ENCODE measurements at places on chromosomes 13 and 19. TPM values are rescaled to one million over a fixed set of nuclear protein-coding genes. Genes with fewer than 3 reads are reported as not detected.

GRCh38 chr19:48060381-48060780, 16.5 kb upstream of the CABP5 start:
- no peaks in the 10 kb centered on the region for H3K4me1 ChIP-seq
- no peak overlapping the region for H3K27ac ChIP-seq
- H3K4me3 ChIP-seq: no peak overlapping the region
- DNase-seq: no peak
- peaks cover 15% of the 10 kb centered on the region for H3K36me3 ChIP-seq

DNA sequence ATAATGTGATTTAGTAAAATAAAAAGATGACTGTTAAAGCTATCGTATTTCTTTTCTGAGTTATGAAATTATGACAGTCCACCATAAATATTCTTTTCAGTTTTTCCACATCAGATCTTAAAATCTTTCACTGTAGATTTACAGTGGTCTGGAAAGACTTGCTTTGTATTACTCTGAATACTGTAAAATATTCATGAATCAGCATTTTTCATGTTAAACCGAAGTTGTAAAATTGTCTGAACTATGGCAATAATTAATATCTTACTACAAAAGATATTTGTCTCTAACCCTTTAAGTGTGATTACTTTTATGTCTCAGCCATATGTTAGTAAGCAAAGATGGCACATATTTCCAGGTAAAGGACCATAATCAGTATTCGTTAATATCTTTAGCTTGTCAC, 1397.2 kb upstream of the PCDH9 start:
- H3K27ac ChIP-seq: no peak overlapping the region
- H3K4me1 ChIP-seq: no peaks in the 10 kb centered on the region
- DNase-seq: no peak
- no peaks in the 10 kb centered on the region for H3K36me3 ChIP-seq
- H3K27me3 ChIP-seq: no peaks in the 10 kb centered on the region
- H3K4me3 ChIP-seq: no peak overlapping the region

- no peaks in the 10 kb centered on the region for H3K27me3 ChIP-seq
- no peak overlapping the region for H3K27ac ChIP-seq
- no peak overlapping the region for H3K4me3 ChIP-seq
- peaks cover 46% of the 10 kb centered on the region for H3K36me3 ChIP-seq
- no peak for DNase-seq
Observed at GRCh38 chr13:20000062-20000552, 41.6 kb downstream of the ZMYM2 start.

DNA sequence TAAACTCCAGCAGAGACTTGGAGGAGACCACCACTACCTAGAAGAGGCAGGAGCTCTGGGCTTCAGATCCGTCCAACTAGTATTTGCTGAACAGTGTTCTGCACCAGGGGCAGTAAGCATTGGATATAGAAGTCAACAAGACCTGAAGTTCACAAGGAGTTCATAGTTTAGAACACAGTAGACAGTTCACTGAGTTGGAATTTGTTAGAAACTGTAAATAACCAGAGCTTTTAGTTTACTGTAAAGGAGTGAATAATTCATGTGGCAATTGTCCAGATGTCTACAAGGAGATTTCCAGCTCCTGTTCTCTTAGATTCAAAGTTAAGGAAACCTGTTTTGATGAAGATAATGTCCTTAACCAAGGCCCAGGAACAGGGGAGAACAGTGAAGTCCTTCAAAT, 128.9 kb downstream of the COG6 start:
- no peak overlapping the region for H3K27ac ChIP-seq
- H3K36me3 ChIP-seq: no peaks in the 10 kb centered on the region
- DNase-seq: no peak
- H3K4me1 ChIP-seq: peaks cover 12% of the 10 kb centered on the region

GRCh38 chr13:112711528-112712265, 21.9 kb downstream of the ATP11A start:
- H3K4me3 ChIP-seq: no peak overlapping the region
- H3K27ac ChIP-seq: peak overlapping the region; percentile 66
- DNase-seq: peak; percentile 82
- H3K4me1 ChIP-seq: peaks cover 7% of the 10 kb centered on the region
- no peaks in the 10 kb centered on the region for H3K27me3 ChIP-seq

- H3K27ac ChIP-seq: no peak overlapping the region
- no peak overlapping the region for H3K4me3 ChIP-seq
- H3K4me1 ChIP-seq: no peaks in the 10 kb centered on the region
Observed at GRCh38 chr13:43271152-43271551, 247.8 kb downstream of the DNAJC15 start.

DNA sequence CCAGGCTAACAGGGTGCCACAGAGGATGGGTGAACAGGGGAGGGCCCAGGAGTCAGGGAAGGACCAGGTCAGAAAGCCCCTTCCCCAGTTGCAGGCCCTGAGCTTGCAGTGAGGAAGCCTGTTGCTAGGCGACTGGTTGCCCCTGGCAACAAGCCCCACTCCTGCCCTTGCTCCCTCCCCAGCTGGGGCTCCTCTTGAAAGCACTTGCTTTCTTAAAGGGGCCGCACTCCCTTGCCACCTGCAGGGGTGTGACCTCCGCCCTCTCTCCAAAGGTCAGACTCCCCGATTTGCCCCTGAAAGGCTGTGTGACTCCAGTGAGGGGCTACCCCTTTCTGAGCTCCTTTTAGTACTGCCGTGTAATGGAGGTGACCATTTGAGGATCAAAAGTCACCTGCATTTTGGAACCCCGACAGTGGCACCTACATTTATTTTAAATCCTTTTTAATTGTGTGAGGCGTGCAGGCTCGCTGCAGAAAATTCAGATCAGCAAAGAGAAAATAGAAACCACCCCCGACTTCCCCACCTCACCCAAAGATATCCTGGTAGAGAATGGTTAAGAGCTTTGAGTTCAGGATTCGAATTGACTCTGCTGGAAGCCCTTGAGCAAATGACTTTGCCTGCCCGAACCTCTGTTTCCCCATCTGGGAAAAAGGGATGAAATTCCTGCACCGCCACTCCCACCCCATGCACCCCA, 4.8 kb downstream of the FCHO1 start:
- DNase-seq: peak; percentile 90
- no peak overlapping the region for H3K4me3 ChIP-seq
- no peaks in the 10 kb centered on the region for H3K36me3 ChIP-seq
- peaks cover 82% of the 10 kb centered on the region for H3K4me1 ChIP-seq
- H3K27ac ChIP-seq: peak overlapping the region; percentile 44
- H3K27me3 ChIP-seq: no peaks in the 10 kb centered on the region

GRCh38 chr19:46496304-46496703, 637 bp upstream of the PNMA8B start:
- no peaks in the 10 kb centered on the region for H3K36me3 ChIP-seq
- H3K4me1 ChIP-seq: peaks cover 36% of the 10 kb centered on the region
- H3K27me3 ChIP-seq: peaks cover 46% of the 10 kb centered on the region
- H3K4me3 ChIP-seq: no peak overlapping the region

- no peak overlapping the region for H3K4me3 ChIP-seq
- DNase-seq: no peak
- H3K36me3 ChIP-seq: no peaks in the 10 kb centered on the region
- no peak overlapping the region for H3K27ac ChIP-seq
- H3K4me1 ChIP-seq: no peaks in the 10 kb centered on the region
- no peaks in the 10 kb centered on the region for H3K27me3 ChIP-seq
Observed at GRCh38 chr13:59780058-59780457, 383.7 kb downstream of the DIAPH3 start.

DNA sequence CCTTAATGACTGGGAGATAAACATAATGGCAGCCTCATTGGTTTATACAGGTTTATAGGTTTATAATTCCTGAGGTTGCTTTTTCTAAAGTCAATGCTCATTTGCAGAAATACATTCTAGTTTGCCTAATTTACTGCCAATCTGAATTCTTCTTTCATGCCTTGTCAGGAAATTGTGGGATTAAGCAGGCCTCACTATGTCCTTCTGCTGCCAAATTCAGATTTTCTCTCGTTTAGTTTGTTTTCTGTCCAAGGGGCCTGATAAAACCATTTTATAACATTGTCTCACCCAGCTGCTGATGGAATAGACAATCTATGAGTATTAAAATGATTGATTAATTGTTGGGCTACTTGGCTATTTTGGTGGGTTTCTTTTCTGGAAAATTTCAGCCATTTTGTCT, 42.4 kb upstream of the OBI1 start:
- no peak for DNase-seq
- H3K27me3 ChIP-seq: no peaks in the 10 kb centered on the region
- H3K36me3 ChIP-seq: no peaks in the 10 kb centered on the region
- no peak overlapping the region for H3K27ac ChIP-seq
- no peak overlapping the region for H3K4me3 ChIP-seq

GRCh38 chr19:35313587-35313986, 15.4 kb upstream of the CD22 start:
- peak overlapping the region; percentile 20 for H3K27ac ChIP-seq
- no peaks in the 10 kb centered on the region for H3K27me3 ChIP-seq
- no peak overlapping the region for H3K4me3 ChIP-seq
- peaks cover 100% of the 10 kb centered on the region for H3K4me1 ChIP-seq
- DNase-seq: no peak

Gene HS6ST3
- not detected for total RNA-seq

Gene SLITRK5
- total RNA-seq: not detected

Gene IRF3
- total RNA-seq: 150 TPM

Gene SLC25A41
- total RNA-seq: not detected
